ENCODE measurements at places on chromosomes 7 and 10.
A peak's percentile ranks its signal among the peaks of the same experiment; 100 is the strongest.

DNA sequence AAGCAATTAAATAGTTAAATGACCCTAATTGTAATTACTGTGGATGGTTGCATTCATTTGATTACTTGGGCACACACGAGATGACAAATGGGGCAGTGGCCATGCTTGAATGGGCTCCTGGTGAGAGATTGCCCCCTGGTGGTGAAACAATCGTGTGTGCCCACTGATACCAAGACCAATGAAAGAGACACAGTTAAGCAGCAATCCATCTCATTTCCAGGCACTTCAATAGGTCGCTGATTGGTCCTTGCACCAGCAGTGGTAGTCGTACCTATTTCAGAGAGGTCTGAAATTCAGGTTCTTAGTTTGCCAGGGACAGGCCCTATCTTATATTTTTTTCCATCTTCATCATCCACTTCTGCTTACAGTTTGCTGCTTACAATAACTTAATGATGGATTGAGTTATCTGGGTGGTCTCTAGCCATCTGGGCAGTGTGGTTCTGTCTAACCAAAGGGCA lies 8.3 kb downstream of the PCBD1 start:
- DNase-seq = peak; percentile 88

DNA sequence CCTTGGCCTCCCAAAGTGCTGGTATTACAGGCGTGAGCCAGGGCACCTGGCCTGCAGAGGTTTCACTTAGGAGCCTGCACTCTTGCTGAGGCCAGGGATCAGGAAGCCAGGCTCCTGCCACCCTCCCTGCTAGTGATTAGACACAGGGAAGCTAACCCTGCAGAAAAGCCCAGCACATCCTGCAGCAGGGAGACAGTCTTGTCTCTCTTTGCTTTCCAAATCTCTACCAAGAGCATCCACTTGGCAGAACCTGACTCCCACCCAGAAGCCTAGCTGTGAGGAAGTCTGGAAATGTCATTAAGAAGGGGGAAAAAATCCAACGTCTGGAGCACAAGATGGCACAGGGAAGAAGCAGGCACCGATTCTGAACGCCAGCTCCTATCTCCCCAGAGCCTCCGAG lies 8.0 kb upstream of the FAM171A1 start:
- no peak for DNase-seq

DNA sequence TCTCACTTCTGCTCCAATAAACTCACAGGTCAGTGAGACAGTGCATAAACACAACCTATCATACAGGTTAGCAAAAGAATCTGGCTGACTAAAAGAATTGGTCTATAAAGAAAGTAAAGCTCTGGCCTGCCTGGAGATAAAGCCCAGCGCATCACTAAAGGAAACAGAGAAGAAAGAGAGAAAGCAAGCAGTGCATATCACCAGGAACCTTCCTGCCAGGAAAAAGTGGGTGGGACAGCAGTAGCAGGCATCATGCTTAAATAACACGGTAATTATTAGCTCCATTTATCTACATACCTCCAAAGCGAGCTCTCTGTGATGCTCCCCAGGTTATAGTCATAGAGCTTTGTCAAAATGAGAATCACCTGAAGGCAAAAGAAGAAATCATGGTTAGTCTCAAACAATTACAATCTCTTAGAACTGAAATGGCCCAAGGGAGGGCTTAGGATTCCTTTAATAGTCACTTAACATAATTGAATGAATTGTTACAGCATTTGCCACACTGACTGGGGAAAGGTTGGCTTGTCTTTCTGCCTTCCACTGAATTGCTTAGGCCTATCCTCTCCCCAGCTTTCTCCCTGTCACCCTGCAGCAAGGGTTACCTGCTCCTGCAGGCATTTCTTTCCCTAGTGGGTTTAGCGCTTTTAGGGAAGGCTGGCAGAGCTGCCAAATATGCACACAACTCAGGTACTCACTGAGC lies 208.1 kb downstream of the SORCS1 start:
- DNase-seq = no peak

- DNase-seq = no peak
Measured at GRCh38 chr10:99768556-99768955, 13.9 kb upstream of the ABCC2 start.

DNA sequence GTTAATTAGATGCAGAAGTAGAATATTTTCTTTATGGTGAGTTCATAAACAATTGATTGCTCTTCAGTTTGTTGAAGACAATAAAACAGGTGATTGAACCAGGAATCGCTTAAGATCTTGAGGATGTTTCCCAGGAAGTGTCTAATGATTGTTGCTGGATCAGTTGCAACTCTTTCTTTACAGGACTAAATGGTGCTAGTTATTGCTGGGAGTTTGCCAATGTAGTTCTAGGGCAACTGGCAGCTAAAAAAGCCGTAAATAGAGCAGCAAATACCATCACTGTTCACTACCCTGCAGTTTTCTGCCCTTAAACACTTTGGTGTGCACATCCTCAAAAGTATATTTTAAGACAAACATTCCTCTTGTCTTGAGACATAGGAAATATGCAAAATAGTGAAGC lies 119.2 kb upstream of the ANK3 start:
- no peak for DNase-seq

DNA sequence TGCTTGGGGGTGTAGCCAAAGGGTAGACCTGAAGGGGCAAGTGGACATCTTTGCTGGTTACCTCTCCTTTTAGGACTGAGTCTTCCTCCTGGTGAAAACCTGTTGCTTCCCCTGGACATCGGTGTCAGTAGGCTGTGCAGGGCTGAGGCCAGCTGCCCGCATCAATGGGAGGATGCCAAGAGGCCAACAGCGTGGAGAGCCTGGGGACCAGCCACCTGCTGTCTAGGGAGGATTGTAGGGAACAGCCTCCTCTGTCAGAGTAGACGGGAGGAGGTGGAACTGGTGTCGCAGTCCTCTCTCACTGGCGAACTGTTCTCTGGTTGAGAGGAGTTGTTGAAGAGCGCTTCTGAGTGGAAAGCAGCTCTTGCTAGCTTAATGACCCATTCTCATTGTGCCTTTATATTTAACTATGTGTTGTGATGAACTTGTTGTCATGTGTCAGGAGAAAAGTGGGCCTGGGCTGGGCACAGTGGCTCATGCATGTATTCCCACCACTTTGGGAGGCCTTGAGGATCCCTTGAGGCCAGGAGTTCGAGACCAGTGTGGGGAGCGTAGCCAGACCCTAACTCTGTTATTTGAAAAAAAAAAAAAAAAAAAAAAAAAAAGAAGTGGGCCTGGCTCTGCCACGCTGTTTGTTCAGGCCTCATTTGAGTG lies 1.8 kb downstream of the SUFU start:
- DNase-seq = no peak

Data from activated CD4-positive, alpha-beta T cell treated with anti-CD3 and anti-CD28 coated beads, Interleukin-10, Interleukin-2, amounts not matched to agents 100 ng/mL and 50 ng/mL, durations not matched to agents 16 hours and 8 hours (primary cell).